ENCODE measurements at places on chromosomes 7 and 10.
A peak's percentile ranks its signal among the peaks of the same experiment; 100 is the strongest.

GRCh38 chr7:20021831-20022230 lies 195.4 kb downstream of the MACC1 start:
- DNase-seq, result peak; percentile 40

DNA sequence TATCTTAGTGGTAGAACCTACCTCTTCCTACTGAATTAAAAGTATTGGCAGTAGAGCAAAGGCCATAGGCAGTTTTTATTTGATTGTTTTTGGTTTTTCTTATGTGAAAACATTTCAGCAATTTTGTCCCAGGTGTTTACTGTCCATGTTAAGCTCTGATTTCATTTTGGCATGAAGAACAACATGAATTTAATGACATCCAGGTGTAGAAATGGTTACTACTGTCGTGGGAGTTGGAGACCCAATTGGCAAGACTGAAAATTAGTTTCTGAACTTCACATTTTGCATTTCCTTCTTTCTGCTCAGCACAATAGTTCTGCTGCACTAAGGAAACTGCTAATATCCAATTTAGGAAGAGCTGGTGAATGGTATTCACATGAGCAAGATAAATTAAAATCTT lies 38.0 kb upstream of the TMEM196 start:
- no peak for DNase-seq

DNA sequence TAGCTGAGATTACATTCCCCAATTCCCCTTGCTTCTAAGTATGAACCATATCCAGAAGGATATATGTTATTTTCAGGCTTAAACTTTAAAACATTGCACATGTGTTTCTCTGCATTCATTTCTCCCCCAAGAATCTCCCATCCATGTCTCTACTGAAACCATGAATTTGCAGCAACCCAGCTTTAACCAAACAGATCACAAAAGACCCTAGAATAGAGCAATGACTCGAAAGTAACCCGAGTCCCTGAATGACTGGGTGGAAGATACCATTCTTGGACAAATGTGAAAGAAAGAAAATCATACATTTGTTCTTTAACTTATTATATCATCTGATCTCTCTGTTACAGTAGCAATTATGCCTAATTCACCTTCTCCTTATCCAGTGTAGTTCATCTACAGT lies 278.7 kb downstream of the IPMK start:
- no peak for DNase-seq

DNA sequence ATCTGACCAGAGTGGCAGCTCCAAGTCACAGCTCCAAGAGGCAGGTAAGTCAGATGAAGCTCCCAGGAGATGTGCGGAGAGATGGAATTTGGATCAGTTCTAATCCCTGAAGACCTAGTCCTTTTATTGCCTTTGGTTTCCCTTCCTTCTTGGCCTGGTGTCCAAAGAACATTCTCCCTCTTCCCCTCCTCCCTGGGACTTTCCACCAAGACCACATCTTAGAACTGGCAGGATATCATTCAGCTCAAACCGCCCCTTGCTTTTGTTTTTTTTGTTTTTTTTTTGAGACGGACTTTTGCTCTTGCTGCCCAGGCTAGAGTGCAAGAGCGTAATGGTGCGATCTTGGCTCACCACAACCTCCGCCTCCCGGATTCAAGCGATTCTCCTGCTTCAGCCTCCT lies 190.8 kb downstream of the GFRA1 start:
- no peak for DNase-seq

DNA sequence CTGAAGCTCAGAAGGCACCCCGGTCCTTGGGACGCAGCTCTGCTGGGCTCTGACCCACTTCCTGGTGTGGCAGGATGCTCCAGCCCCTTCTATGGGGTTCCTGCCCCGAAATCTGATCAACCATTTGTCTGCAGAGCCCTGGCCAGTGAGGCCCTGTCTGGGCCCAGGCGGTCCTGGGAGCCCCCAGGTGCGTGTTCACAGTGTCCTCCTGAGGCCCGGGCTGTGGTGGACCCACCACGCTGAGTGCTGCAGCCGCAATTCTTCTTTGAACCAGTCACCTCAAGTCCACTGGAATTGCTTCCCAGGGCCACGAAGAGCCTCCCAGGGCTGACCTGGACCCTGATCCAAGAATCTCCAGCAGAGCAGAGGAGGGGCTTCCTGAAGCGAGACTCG lies 19.1 kb downstream of the KNDC1 start:
- DNase-seq, result no peak

DNA sequence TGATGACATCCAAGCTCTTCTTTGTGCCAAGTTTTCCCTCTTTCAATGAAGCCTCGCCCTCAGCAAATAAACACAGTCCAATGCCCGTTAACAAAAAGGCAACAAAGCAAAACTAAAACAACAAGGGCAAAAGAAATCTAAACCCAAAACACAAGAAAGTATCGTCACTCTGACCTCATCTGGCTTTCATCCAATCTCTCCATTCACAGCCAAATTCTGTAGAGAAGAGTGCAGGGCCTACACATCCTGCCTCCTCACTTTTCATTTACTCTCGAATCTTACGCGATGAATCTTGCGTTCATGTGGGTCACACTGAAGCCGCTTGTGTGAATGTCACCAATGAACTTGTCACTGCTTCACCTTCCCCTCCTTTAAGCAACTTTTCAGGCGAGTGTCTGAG lies 15.9 kb upstream of the AKR1E2 start:
- no peak for DNase-seq

- DNase-seq, result no peak
Measured at GRCh38 chr7:110827287-110827855, 263.6 kb upstream of the LRRN3 start.

Measured in NAMALWA (cell line).